ENCODE measurements at places on chromosomes 1 and 21. TPM values are rescaled to one million over a fixed set of nuclear protein-coding genes. Genes with fewer than 3 reads are reported as not detected.

GRCh38 chr1:206575165-206575893, 36.9 kb downstream of the EIF2D start:
- peak; percentile 90 for DNase-seq

DNA sequence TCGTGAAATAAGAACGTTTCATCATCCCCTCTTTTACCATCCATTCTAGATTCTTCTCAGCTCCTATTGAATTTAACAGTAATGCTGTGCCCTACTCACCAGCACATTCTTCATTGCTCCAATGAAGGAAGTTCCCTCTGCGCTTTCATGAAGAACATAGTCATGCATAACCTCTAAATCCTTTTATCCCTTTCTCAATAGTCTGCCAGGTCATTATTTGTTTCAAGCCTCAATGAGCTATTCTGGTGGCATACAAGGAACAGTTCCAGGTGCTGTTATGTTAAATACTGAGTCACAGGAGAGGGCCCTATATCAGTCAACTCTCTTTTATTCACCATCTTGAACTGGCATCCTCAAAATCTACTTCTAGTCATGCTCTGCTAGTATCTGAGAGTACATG, 381.0 kb downstream of the GPATCH2 start:
- no peak for DNase-seq

GRCh38 chr1:56864430-56864829, 9.8 kb downstream of the C8A start:
- DNase-seq = no peak

GRCh38 chr1:77824079-77824478, 44.6 kb downstream of the MIGA1 start:
- no peak for DNase-seq

DNA sequence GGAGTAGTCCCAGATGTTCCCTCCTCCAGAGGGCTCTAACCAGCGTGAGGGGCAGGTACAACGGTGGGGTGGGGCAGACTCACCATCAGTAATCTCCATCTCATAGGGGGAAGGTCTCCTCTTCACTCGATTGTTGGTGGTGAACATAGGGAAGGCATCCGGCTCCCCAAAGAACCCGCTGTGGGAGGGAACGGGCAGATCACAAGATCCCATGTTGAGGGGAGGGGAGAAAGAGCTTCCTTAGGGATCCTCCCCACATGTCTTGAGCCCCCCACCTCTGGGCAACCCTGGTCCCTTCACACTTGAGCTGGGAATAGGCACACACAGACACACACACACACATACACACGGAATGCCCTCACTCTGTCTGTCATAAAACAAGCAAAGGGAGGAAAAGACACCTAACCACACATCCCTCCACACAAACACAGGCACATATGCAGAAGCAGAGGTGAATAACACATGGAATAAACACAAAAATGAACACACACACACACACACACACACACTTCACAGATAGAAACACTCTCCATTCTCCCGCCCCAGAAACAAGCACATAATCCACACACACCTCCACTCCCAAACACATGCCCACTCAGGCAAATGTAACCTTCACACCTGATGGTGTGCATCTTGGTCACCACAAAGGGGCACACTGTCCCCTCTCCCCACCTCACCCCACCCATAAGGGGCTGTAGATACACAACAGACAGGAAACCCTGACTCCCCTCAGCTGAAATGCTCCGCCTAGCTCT, 7.9 kb downstream of the TAL1 start:
- DNase-seq = no peak

The TBX15 gene
- total RNA-seq = 0.17 TPM

GRCh38 chr1:194155962-194156361, 969.5 kb upstream of the B3GALT2 start:
- no peak for DNase-seq

The RHD gene
- 0.14 TPM for total RNA-seq

The GNL2 gene
- total RNA-seq = 55.2 TPM

The LGALS8 gene
- 118 TPM for total RNA-seq

The CFHR1 gene
- not detected for total RNA-seq

DNA sequence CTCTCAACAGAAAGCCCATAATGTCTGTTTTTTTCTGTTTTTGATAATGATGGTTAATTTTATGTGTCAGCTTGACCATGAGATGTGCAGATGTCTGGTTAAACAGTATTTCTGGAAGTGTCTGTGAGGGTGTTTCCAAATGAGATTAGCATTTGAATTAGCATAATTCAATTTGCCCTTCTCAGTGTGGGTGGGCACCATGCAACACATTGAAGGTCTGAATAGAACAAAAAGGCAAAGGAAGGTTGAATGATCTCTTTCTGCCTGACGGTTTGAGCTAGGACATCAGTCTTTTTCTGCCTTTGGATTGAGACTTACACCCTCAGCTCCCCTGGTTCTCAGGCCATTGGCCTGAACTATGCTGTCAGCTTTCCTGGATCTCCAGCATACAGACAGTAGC, 34.9 kb upstream of the SPATA6 start:
- DNase-seq = no peak

DNA sequence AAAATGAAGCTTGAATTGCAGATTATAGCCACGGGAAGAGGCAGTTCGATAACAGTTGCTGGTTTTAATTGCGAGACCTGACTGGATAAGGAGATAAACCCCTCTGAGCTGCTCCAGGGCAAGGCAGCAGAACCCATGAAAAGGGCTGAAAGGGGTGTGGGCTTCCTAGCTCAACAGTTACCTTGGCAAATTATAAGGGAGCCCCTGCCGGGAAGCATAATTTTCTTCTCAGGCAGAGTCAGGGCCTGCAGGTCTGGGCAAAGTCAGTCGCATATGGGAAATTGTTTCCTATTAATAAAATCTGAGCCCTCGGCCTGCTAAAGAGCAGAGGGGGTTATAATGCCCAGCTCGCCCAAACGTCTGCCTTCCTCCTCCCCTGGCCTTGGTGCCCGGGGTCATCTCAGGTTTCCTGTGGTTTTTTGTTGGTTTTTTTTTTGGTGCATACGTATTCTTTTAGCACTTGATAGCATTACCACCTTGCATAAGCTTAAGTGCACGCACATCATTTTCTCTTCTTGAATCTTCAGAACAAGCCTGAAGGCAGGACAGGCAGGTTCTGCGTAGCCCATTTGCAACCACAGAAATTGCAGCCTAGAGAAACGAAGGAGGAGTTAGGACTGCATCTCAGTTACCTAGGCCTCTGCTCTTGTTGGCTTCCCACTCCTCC, 33.9 kb upstream of the SELENON start:
- no peak for DNase-seq

Measured in CD8-positive, alpha-beta T cell (primary cell).